Stimulated activated CD4-positive, alpha-beta T cell treated with anti-CD3 and anti-CD28 coated beads, Interleukin-12 subunit alpha, Interleukin-12 subunit beta, amount 100 ng/mL, for 24 hours (primary cell): ENCODE measurements at places on chromosomes 7 and 10.

GRCh38 chr10:131825150-131825848 is 75.5 kb upstream of the PPP2R2D start:
- no peak for DNase-seq

GRCh38 chr10:48533951-48534720 is 70.7 kb downstream of the ARHGAP22 start:
- no peak for DNase-seq

DNA sequence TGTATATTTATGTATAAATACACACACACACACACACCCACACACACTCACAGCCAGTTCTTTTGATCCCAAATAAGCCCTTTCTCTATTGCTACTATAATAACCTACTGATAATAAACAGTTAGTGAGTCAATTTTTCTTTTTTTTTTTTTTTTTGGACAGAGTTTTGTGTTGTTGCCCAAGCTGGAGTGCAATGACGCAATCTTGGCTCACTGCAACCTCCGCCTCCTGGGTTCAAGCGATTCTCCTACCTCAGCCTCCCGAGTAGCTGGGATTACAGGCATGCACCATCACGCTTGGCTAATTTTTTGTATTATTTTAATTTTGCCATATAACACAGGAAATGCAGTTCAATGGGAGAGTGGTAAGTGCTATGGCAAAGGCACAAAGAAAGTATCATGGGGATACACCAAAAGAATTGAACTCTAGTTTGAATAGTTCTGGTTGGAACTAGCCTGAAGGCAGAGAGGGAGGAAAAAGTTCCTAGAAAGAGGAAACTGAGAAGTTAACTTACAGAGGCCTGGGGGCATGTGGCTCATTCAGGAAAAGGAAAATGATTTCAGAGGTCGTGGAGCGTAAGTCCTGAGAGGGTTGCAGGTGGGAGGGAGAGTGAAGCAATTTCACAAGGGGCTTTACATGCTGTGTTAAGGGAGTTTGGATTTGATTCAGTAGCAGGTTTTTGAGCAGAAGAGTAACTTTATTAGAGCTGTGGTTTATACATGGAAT is 44.4 kb upstream of the JCAD start:
- no peak for DNase-seq

GRCh38 chr10:4813023-4813422 is 13.0 kb upstream of the AKR1E2 start:
- no peak for DNase-seq

GRCh38 chr10:92239600-92240288 is 51.1 kb downstream of the CPEB3 start:
- no peak for DNase-seq
